ELR (cell line): ENCODE measurements at places on chromosomes 11 and 22.

DNA sequence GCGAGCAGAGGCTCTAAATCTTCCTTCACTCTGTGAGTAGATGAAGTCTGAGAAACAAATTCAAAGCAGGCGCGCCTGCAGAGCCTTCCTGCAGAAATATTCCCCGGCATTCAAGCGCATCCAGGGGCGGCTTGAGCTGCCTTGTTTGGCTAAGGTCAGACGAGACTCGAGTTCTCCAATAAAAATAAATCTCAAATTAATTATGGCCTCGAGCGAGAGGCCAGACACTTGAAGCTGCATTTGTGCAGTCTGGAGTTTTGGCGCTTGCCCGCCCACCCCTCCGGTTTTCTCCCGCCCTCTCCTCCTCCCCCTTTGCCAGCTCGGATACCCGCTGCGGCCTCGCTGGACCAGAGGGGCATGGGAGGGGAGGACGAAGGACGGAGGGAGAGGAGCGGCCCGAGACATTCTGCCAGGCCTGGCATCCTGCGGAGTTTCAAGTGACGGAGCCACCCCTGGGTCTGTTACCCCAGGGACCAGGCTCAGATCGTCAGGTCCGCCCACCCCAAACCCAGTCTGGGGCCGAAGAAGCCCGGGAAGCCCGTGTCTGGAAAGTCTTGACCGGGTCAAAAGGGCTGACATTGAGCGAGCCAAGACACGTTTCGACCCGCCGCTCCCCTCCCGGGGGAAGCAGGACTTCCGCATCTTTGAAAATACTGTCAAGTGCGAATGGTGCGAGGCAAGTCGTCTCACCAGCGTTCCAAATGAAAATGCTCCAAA lies 3.8 kb upstream of the FLI1 start:
- DNase-seq: no peak

- DNase-seq: peak; percentile 21
Observed at GRCh38 chr11:86497310-86497709, 122.6 kb downstream of the CCDC81 start.

DNA sequence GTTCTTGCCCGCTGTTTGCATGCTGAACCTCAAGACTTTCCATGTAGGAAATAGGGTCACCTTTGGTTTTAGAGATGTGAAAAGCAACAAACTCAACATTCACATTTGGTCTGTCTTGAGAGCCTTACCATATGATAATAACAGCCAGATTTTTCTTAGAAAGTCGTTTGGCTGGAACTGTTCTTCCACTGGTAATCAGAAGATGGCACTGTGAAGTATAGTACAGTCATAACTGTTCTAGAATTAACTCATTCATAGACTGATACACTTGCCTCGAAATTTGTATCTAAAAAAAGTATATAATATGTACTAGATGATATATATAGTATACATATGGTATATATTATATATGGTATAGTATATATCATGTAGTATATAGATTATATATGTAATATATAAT lies 12.3 kb downstream of the LUZP2 start:
- peak; percentile 19 for DNase-seq

DNA sequence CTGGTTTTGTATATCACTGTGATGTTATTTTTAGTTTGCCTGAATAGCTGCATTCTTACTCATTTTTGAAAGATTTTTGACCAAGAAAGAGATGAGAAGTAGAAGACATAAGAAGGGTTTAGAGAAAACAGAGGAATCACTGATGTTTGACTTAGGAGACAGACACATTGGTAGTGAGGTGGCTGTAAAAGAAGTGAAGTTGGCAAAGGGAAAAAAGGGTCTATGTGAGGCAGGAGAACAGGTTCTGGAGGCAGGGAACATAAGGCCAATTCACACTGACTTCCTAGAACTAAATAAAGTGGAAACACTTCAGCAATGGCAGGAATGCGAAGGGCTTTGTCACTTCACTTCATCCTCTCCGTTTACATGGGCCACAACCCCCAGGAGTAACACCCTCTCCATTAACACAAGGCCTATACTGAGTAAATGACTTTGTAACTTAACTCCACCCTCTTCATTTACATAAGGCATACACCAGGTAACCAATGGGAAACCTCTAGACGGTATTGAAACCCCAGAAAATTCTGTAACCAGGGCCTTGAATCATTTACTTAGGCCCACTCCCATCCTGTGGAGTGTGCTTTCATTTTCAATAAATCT lies 36.5 kb downstream of the CTSC start:
- DNase-seq: no peak

GRCh38 chr11:89220684-89221339 lies 43.1 kb downstream of the TYR start:
- DNase-seq: no peak

DNA sequence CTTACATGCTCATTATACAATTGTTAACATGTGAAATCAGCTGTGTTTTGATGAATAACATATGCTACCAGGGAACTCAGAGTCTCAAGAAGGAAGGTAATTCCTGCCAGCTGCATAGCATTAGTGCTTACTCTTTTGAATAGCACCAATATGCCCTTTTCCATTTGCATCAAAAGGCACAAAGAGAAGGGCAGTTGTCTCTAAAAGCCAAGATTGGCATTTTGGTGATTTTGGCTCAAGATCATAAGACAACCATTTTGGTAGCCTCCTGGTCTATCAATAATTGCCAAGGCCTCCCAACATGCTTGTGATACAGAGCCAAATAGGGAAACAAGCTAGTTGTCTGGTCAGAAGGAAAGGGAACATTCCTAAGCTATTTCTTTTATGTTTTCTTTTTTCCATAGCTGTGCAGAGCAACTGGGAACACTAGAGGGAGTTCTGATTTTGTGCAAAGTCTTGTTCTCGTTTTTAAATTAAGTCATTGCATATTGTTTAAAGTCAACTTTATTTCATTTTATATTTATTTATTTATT lies 416.7 kb upstream of the CHORDC1 start:
- DNase-seq: no peak

DNA sequence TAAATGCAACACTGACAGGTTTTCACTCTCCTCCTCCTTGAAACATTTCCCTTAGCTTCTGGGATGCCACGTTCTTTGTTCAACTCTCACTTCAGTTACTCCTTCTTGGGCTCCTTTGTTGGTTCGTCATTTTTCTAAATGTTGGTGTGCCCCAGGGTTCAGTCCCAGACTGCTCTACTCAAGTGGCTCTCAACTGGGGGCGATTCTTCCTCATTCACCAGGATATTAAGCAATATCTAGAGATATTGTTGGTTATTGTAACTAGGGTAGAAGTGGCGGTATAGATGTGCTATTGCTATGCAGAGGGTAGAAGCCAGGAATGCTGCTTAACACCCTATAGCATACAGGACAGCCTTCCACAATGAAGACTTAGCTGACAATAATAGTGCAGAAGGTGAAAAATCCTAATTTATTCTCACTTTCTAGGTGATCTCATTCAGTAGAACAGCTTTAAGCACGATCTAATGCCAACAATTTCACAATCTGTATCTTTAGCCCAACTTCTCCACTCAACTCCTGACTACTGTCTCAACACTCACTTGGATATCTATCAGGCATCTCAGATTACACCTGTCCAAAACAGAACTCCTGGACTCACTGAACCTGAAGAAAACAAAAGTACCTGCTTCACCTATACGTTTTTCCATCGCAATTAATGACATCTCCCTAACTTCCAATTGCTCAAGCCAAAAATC lies 4.6 kb downstream of the NUP160 start:
- no peak for DNase-seq

DNA sequence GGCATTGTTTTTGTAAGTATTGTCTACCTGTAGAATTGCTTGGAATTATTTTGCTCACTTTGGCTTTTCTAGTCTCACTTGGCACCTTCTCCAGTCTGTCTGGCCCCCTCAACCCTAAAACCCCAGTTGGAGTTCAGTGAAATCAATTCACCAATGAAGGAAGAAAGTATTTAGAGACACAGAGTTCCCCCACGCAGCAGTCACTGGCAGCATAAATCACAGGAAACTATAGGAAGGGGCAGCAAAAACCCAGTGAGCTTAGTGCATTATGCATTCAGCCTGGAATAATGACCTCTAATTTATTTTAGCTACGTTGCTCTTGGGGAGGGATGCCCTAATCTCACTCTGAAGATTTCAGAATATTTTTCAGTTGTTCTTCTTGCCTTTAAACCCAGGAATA lies 204.7 kb upstream of the BLID start:
- DNase-seq: no peak

DNA sequence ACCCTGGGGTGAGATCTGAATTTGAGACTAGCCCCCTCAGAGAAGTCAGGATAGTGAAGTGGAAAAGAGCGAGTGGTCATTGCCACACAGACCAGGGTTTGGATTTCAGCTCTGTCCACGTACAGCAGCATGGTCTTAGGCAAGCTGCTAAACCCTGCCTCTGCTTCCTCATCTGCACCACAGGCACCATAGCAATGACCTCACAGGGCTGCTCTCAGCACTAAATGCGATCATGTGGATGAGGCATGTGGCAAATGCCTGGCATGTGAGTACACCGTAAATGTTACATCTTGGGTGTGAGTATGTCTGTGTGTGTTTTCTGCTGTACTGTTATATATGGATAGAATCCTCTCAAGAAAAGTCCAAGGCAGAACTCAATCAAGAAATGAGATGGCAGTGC lies 15.8 kb downstream of the NAV2 start:
- DNase-seq: peak; percentile 25

DNA sequence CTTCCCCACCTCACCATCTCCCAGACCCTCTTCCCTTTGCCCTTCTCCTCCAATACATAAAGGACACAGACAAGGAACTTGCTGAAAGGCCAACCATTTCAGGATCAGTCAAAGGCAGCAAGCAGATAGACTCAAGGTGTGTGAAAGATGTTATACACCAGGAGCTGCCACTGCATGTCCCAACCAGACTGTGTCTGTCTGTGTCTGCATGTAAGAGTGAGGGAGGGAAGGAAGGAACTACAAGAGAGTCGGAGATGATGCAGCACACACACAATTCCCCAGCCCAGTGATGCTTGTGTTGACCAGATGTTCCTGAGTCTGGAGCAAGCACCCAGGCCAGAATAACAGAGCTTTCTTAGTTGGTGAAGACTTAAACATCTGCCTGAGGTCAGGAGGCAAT lies 58.2 kb downstream of the TIMP3 start:
- DNase-seq: no peak

GRCh38 chr22:41094041-41094593 lies 1.7 kb downstream of the EP300 start:
- peak; percentile 56 for DNase-seq

DNA sequence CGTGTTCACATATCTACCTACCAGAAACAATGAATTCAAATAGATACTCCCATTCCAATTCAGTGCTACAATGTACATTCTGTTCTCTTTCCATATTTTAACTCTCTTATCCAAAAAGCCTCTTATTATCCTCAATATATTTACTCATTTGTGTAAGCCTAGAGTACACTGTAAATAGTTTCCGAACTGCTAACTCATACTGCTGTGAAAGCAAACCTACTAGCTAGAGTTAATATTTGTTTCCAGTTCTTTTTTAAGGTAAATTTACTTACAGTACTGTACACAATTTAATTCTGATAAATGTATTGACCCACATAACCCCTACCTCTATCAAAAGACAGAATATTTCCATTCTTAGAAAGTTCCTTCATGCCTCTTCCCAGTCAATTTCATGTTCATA lies 71.8 kb downstream of the GRK3 start:
- no peak for DNase-seq

DNA sequence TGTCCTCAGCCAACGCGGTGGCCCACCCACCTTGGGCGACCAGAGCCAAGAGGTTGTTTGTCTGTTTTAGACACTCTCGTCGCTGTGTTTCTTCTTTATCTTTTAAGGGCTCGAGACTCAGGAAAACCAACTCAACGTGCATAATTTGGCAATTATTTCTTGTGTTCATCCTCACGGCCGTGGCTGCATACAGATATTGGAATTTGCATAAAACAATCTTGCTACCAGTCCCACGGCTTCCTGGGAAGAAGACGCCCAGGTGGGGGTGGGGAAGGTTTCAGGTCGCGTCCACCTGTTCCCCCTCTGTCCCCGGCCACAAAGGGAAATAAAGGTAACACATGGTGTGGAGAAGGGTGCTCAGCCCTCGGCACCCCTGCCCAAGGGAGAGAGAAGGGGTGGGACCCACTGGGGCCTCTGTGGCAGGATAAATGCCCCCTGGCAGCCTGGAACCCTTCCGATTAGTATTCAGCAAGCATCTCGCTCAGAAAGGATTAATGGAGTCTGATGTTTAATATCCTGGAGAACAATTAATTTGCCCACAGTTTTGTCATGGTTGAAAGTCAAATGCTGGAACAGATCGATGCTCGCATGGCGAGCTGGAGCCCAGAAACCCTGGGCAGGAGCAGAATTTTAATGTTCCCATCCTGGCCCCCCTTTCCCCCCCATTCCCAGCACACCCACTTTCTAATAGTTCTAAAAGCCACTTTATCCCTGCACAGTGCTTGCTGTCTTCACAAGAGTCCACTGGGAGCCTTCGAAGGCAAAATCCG lies 359.7 kb downstream of the MN1 start:
- no peak for DNase-seq

DNA sequence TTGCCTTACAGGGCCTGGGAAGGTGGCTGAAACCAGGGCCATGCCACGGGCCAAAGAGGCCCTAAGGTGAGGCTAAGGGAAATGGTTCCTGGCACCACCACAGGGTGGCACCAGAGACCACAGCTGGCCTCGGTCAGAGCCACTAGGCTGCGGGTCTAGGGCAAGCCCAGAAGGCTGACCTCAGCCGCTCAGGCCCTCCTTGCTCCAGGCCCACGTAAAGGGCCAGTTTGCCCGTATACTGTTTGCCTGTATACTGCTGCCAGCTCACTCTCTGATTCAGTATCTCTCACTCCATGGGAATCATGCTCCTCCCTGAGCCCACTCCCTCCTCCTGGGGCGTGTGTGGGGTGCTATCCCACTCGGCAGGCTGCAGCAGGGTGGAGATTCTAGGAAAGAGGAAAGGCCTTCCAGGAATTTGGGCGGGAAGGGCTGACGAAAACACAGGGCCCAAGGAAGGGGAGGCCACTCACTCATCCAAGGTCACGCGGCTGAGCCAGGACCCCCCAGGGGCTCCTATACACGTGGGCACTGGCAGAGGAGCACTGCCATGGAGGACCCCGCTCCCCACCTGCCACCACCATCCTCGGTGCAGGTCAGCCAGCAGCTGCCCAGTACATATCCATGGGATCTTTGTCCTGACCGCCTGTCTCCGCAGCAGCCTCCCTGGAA lies 62.4 kb downstream of the NECTIN1 start:
- DNase-seq: peak; percentile 78

- no peak for DNase-seq
Observed at GRCh38 chr22:29487426-29487986, 7.5 kb downstream of the NEFH start.

DNA sequence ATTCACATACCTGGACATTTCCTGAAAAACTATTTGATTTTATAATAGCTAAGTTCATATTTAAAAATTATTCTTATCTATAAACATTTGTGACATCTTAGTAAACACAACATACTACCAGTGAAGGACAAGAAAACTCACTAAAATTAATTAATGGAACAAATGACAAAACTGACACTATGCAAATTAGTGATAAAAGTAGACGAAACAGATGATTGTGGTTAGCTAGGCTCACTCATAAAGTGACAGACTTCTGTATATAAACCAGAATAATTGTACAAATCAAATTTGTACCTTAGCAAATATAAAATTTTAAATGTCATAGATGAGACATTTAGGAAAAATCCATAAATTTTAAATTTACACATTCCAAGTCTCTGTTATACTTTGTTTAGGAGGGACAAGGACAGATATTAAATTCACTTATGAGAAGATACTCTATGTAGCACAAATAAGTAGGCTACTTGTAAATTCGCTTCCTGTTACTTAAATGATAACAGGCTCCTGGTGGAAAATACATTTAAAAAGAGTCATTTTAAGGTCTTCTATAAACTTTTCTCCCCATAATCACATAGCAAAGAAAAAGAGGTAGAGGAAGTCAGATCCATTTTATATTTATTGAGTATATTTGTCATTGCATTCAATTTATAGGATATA lies 81.2 kb downstream of the KIF18A start:
- no peak for DNase-seq
